Panc1 (cell line): ENCODE measurements at places on chromosomes 4 and X. TPM values are rescaled to one million over a fixed set of nuclear protein-coding genes. Genes with fewer than 3 reads are reported as not detected.
A peak's percentile ranks its signal among the peaks of the same experiment; 100 is the strongest.

The RAB33A gene
- 2.2 TPM for total RNA-seq

The FATE1 gene
- total RNA-seq, result not detected

The SSX1 gene
- total RNA-seq, result 0.13 TPM

The SLC2A9 gene
- 3.5 TPM for total RNA-seq

The SHISA3 gene
- total RNA-seq, result 0.18 TPM

The NDUFB11 gene
- 109 TPM for total RNA-seq

The PCYT1B gene
- 0.03 TPM for total RNA-seq

The HTN3 gene
- not detected for total RNA-seq

The GAGE2A gene
- not detected for total RNA-seq

The ETDA gene
- total RNA-seq, result not detected

The NOX1 gene
- not detected for total RNA-seq

The GPR101 gene
- not detected for total RNA-seq

The HADH gene
- 20.0 TPM for total RNA-seq

- no peak for DNase-seq
These were observed 72.0 kb downstream of the FAT1 start for GRCh38 chr4:186651624-186652023.

GRCh38 chrX:154829134-154829533 lies 5.3 kb downstream of the SMIM9 start:
- DNase-seq, result no peak

- DNase-seq, result no peak
These were observed 27.2 kb upstream of the JAKMIP1 start for GRCh38 chr4:6227412-6228157.

DNA sequence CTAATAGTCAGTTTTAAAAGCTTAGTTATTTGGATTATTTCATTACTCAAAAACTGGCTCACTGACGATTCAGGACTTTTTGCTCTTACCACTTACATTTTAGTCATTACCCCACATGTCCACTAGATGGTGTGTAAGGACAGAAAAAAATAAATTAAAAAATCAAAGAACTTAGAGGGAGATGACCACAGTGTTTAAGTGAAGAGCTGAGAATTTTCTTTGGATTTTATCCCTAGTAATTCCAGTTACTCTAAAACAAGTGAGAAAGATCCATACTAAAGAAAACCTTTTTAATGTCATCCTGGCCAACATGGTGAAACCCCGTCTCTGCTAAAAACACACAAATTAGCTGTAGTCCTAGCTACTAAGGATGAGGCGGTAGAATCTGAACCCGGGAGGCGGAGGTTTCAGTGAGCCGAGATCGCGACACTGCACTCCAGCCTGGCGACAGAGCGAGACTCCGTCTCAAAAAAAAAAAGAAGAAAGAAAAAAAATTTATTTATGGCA lies 26.4 kb upstream of the TMPRSS11B start:
- peak; percentile 56 for DNase-seq

GRCh38 chrX:68114573-68115129 lies 318.6 kb downstream of the OPHN1 start:
- DNase-seq, result no peak

DNA sequence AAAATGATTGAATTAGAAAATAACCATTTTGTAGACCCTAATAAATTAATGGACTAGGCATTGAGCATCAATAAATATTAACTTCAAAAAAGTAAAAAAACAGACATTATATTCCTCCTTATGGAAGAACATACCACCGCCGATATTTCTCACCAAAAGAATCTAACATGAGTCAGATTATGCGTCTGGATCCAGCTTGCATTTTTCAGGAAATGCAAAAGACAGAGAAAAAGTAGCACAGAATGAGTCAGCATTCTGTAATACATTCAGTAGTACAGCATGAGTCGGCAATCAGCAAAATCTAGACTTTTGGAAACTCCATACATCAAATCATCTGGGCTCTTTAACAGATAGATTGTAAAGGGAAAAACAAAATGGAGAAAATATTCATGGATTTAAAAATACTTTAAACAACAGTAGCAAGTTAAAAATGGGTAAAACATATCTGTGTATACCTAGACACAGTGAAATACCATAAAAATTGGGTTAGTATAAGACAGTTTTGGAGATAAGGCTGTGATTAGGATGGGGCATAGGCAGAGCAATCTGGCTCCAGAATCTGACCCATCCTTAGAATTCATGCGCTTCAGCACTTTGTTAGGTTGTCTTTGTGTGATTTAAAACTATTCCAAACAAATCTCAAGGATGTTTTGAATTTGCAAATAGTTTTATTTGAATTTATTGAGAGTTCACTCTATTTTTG lies 633.0 kb upstream of the FAM241A start:
- DNase-seq, result no peak

DNA sequence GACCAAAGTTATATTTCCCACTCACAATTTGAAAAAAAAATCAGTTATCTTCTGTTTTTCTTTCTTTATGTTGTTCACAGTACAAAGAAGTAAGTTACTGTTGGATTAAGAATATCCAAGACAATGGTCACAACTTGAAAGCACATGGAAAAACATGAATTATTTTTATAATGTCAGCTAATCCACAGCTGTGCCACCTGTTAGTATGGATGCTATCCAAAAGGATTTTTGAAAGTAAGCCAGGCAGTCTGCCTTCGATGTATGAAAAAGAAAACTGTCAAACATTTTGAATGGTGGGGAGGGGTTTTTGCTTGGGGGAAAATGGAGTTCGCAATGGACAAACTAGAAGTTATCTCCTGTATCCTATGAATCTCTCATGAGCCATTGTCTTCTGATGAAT lies 6.2 kb downstream of the GPM6A start:
- DNase-seq, result no peak

DNA sequence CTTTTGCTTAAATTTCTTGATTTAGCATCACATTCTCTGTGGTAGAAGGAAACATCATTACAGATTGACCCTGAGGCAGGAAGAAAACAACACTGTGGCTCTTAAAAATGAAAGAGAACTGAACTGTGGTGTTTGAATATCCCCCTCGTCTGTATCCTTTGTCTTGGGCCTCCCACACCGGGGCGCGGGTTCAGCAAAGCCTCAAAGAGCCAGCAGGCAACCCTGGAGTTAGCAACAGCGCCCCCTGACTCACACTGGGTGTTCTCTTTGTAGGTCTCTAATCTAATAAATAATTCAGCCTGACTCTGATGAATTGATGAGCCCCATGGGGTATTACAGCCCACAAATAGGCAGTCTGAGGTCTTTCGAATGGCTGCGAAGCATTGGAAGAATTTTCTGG lies 46.1 kb upstream of the CTSO start:
- no peak for DNase-seq

DNA sequence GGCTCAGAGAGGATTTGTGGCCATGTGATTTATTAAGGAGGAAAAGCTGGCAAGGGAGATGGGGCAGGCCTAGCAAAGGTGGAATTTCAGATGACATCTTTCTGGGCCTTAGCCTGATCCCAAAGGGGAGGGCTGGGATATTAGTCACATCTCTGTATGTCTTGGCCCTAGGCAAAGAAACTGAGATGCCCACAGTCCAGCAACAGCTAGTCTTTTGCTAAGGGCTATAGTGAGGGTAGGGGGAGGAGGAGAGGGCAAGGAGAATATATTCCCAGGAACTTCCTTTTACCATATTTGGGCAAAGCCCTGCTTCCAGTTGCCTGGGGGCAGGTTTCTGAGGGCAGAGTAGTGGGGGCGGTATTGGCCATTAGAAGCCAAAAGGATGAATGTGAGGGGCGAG lies 209.8 kb upstream of the NR3C2 start:
- DNase-seq, result no peak

DNA sequence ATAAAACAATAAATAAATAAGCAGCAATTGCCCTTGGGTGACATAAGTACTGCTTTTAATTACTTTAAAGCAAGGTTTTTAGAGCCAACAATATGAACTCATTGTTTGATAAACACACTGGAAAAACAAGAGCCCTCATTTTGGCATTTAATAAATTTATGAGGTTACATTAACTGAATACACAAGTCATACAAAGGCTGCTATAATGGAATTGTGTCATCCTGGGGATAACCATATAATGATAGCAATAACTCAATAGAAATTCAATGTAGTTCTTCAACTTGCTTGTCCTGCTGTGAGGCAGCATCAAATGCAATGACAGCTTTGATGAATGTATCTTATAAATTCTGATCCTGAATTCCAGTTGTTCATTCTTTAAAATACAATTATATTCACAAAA lies 1512.5 kb downstream of the STIM2 start:
- no peak for DNase-seq

GRCh38 chr4:108965016-108965415 lies 202.2 kb upstream of the ETNPPL start:
- no peak for DNase-seq

GRCh38 chr4:20017777-20018115 lies 234.0 kb upstream of the SLIT2 start:
- DNase-seq, result no peak

DNA sequence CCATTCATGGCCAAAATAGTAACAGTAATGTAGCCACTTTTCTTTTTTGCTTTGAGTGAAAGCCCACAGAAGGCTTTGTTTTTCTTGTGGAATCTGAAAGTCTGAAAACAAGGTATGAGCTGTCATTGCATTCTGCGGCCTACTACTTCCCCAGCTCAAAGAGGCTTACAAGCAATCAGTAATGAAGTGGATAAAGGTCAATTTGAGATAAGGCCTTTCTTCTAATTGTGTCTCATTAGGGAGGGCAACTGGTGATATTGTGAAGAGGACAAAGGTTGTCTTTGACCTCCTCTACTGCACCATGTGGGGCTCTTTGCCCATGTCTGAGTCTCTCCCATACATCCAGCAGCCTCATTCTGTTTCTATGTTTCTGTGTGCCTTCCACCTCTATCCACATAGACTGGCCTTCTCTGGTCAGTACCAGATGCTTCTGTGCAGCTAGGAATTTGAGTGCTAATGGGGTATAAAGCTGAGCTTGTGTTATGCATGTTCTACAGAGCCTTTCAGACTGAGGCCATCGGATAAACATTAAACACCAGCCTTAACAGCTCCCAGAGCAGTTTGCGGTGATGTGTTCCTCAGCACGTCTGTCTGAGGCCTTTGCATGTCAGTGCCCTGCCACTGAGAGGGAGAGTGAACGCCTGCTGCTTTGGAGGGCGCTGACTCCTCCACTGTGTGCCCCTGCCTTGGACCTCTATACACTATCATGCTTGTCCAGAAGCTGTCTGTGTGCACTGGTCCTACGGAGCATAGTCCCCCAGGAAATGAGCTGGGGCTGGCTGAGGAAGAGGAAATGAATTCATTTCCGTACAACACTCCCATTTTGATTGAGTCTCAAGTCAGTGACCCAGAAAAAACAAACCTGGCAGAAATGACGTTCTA lies 80.2 kb downstream of the SH2D1A start:
- DNase-seq, result no peak

GRCh38 chrX:40314070-40314469 lies 216.3 kb upstream of the BCOR start:
- DNase-seq, result no peak
